ENCODE measurements at places on chromosomes 5 and 9.
A peak's percentile ranks its signal among the peaks of the same experiment; 100 is the strongest.

DNA sequence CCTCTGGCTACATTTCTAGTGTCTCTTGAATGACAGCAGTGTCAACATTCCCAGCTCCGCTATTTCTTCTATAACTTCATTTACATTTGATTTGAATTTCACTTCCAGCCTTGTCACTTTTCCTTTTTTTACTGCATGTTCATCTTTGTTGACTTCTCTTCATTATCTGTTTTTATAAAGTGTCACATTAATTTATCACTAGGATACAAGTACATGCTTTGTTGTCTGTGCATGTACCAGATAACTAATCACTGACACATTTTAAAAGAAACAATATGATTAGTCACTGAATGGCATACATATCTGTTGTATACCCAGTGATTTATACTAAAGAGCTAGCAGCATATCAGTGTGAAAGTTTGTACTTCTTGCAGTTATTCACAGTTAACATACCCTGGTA lies 29.1 kb downstream of the ARSK start:
- no peak for DNase-seq

- no peak for DNase-seq
Measured at GRCh38 chr9:131585375-131585774, 40.1 kb downstream of the PRRT1B start.

DNA sequence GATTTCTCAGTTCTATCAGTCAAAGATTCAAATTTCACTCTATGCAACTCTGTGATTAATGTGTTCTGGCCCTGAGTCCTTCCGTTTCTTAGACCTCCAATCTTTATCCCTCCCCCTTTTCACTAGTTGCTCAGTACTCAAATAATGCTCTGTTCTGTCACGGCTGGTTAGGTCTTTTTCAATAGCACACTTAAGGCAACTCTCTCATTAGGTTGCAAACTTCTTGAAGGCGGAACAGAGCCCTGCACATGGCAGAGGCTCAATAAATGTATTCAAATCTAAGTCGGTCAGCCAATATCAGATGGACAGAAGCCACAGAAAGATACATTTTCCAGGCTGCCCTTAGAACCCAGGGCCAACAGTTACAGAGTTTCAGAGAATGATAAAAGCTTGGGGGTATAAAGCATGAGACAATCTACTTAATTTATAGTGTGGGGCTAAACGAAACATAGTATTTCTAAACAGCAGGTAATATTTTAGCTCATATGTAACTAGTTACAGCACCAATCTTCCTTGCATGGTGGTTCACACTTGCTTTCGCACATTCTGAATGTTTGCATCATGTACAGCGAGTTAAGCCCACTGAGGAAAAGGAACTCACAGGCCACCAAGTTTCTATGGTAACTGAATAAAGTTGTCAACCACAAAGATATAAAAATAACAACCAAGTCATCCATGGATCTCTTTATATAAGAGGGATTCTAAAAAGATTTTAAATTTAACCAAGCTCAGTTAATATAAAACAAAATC lies 67.1 kb upstream of the GOLPH3 start:
- no peak for DNase-seq

DNA sequence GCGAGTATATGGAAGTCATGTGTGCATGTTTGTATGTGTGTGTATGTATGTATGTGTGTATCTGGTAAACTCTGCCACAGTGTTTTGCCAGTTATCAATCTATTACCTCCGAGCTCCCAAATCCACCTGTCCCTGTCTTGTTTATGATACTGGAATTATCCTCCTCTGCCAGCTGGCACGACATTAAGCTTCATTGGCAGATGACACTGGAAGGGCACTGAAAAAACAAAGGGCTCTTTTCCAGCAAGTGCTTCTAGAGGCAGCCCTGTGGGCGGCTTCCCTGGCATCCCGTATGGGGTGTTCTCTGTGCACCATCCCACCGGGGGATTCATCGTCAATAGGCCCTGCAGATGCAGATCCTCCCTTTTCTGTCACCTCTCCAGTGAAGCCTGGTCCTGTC lies 221.5 kb downstream of the MSX2 start:
- peak; percentile 42 for DNase-seq

DNA sequence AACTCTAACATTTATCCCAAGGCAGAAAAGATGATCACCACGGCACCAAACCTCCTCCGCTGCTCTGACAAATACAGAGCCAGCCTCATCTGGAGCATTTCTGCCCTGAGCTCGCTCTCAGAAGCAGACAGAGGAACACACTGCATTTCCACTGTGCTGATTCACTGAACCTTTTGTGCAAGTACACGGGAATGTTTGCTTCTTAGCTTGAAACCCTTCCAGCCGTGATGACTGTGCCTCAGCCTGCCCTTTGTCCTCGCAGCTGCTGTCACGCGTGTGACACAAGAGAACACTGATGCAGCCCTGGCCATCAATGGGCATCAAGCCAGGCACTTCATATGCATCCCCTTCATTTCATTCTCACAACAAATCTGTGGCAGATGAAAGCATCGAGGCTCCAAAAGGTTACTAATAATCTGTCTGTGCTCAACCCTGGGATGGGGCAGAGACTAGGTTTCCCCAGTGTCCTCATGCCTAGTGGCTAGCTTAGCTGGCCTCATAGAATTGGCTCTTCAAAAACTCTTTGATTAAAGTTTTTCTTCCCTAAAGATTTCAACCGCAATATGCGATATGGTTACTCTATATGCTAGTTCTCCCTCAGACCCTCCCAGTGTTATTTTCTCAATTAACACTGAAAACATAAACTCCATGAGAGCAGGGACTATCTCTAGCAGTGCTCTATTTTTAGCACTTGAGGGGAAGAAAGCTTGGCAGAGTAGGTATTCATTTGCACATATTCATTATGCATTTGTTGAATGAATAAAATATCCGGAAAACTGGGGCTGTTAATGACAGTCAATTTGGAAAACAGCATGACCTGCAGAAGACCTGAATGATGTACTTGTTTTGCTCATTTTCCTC lies 7.3 kb downstream of the CDC14B start:
- DNase-seq = no peak

DNA sequence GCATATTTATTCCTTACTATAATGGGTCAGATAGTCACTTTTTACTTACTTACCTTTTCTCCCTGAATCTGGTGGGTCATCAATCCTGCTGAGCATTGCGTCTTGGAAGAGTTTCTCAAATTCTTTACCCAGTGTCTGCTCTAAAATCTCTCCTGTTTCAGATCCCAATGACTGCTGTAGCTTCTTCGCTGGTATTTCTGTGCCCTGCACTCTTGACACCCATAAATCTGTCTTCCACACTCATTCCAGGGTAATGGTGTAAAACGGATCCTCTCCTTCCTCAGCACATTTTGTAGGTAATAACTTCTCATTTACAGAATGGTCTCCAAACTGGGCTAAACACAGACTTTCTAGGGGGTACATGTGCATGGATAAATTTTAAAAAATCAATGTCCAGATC lies 407.4 kb downstream of the DMAC1 start:
- no peak for DNase-seq

DNA sequence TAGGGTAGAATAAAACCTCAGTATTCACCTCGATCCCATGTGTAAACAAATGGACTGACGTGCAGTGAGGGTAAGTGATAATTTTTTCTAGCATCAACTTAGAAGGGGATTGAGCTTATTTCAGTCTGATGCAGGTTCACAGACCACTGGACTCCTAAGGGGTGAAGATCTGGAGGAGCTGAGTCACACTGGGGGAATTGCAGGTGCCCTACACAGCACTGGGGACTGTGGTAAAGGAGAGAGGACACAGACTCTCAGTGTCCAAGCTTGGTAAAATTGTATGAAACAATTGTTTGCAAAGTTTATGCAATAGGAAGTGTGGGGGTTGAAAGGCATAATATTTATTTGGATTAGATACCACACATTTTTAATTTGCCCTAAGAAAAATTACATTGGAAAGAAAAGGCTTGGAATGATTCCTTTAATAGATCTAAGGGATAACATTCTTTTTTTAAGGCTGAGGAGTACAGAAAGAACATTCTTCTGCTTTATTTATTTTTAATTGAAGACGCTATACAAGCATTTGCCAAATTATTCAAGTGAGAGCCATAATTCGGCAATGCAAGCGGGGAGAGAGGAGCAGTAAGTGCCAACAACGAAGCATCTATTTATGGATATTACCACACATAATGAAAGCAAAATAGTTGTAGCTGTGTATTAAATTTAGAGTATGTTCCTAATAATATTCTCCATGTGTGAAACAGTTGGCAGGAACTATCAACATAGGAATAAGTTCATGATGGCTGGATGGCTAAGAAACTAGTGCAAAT lies 766.9 kb upstream of the ADAMTS16 start:
- no peak for DNase-seq

DNA sequence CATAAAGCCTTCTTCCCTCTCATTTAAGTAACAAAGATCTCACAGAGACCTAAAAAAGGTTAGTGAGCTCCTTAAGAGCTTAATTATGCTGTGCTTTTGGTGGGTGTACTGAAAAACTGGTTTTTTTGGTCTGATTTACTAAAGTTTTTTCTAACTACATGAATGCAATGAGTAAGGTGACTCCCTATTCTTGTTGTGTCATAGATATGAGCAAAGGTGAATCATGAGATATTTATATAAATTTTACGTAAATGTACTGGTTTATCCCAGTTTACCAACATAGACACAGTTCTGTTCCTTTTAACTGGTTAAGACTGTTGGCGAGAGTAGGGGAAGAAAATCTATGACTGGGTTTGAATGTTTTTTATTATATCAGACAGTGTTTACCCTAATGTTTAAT lies 250.5 kb downstream of the NR2F1-AS1 start:
- no peak for DNase-seq

GRCh38 chr5:163373436-163374084 lies 63.8 kb upstream of the CCNG1 start:
- no peak for DNase-seq

- DNase-seq = no peak
Measured at GRCh38 chr9:17319864-17320263, 185.0 kb downstream of the CNTLN start.

GRCh38 chr9:87766697-87767096 lies 40.8 kb downstream of the CTSL start:
- DNase-seq = no peak

- no peak for DNase-seq
Measured at GRCh38 chr5:172098046-172098445, 90.0 kb downstream of the STK10 start.

DNA sequence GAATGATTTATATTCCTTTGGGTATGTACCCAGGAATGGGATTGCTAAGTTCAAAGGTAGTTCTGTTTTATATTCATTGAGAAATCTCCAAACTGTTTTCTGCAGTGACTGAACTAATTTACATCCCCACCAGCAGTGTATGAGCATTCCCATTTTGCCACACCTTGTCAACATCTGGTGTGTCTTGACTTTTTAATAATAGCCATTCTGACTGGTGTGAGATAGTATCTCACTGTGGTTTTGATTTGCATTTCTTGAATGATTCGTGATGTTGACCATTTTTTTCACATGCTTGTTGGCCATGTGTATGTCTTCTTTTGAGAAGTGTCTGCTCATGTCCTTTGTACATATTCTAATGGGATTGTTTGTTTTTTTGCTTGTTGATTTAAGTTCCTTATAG lies 421.5 kb downstream of the KIAA0825 start:
- DNase-seq = no peak

GRCh38 chr9:28956116-28956880 lies 1383.0 kb upstream of the C9orf72 start:
- DNase-seq = peak; percentile 50

GRCh38 chr9:101508211-101508610 lies 25.4 kb upstream of the RNF20 start:
- DNase-seq = no peak

DNA sequence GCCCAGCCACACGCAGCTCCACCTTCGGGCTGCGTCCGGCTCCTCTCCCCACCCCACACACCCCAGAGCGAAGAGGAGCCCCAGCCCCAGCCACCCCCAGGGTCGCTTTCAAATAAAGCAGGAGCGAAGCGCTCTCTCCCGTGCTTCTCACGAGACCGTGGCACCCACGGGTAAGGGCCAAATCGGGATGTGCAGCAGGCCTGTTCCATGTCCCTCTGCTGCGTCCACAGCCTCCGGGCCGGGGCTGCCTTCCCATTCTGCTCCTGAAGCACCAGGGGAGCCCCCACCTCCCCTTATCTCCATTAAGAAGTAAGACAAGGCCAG lies 59.8 kb downstream of the KCNT1 start:
- DNase-seq = no peak

DNA sequence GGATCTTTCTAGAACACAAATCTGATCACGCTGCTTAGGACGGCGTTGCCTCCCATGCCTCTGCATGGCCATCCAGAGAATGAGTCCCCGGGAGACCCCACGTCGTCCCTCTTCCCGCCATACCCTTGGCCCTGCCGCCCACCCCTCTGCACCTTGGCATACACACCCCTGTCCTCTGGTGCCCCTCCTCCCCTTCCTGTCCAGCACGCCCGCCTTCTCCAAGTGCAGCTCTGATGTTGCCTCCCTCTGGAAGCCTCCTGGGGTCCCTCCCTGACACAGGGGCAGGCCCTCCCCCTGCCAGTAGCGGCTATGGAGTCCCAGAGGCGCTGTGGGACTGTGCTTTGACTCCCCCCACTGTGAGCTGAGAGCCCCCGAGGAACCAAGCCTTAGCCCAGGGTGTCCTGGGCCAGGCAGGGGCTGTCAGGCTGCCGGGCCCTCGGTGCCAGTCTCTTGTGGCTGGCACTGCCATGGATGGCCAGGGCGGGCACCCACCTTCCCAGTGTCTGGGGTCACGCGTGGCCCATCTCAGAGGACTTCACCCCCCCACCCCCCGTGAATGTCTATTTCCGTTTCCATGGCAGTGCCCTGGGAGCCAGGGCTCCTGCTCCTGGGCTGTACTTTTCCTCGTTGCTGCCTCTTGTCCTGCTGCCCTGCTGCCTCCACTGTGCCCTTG lies 70.5 kb upstream of the RNU6ATAC start:
- no peak for DNase-seq

GRCh38 chr9:27437652-27438373 lies 86.3 kb upstream of the IFNK start:
- no peak for DNase-seq

DNA sequence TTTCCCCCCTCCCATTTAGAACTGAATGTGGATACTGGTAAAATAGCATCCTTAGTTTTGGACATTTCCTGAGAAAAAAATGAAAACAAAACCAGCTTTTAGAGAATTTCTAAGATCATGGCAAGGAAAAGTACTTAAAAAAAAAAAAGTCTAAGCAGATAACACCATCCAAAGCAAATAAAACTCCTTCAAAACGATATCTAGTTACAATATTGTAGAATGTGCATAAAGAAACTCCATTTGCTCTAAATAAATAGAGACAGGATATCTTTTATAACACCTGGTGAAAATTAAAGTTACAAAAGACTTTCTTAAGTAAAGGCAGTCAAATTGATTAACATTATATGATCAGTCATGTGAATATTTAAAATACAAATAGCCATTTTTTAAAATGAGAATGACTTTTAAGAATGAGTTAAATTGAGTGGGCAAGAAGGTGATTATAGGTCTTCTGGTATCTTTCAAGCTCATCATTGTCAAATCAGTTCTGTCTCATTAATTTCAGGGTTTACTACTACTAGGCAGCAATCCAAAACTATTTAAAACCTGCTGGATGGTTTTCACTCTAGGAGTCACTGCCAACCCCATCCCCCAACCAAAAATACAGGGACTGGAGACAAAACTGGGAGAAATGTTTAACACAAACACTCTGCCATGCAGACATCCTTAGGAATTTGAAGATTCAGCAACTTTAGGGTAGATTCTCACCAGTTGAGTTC lies 382.6 kb downstream of the ADGRV1 start:
- DNase-seq = no peak

GRCh38 chr5:176530983-176531901 lies 6.0 kb downstream of the RNF44 start:
- no peak for DNase-seq

All from NCI-H524 treated with DMSO at 0.1 percent for 48 hours (cell line).